ENCODE measurements at places on chromosomes 4 and X.

GRCh38 chr4:183263787-183264386 is 56.2 kb downstream of the CLDN22 start:
- DNase-seq, result peak; percentile 6

DNA sequence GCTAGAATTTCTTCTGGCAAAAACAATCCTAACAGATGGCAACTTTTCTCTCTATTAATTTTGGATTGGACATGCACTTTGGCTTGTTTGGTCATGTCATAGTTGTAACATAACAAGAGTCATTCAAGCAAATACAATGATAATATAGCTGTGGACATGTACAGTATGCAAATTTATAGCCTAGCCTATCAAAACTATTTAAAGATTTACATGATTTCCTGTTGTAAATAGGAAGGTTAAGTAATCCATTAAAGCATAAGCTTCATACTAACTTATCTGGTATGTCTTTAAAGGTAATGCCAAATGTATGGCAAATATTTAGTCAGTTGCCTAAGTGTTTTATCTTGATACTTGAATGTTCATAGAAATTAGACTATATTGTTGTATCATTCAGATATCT is 45.3 kb downstream of the RPA4 start:
- no peak for DNase-seq

- peak; percentile 47 for DNase-seq
These were observed 104.4 kb upstream of the RAB40AL start for GRCh38 chrX:102832661-102833060.

GRCh38 chr4:90486346-90486745 is 359.2 kb downstream of the CCSER1 start:
- DNase-seq, result no peak

GRCh38 chr4:156132196-156132595 is 178.5 kb upstream of the CTSO start:
- DNase-seq, result no peak

GRCh38 chr4:119209586-119209985 is 2.9 kb upstream of the USP53 start:
- no peak for DNase-seq

- DNase-seq, result no peak
These were observed 30.2 kb downstream of the BEND4 start for GRCh38 chr4:42122237-42122636.

- DNase-seq, result no peak
These were observed 3.4 kb downstream of the ZNF81 start for GRCh38 chrX:47840111-47840510.

- no peak for DNase-seq
These were observed 73.4 kb downstream of the GPC3 start for GRCh38 chrX:133911825-133912495.

DNA sequence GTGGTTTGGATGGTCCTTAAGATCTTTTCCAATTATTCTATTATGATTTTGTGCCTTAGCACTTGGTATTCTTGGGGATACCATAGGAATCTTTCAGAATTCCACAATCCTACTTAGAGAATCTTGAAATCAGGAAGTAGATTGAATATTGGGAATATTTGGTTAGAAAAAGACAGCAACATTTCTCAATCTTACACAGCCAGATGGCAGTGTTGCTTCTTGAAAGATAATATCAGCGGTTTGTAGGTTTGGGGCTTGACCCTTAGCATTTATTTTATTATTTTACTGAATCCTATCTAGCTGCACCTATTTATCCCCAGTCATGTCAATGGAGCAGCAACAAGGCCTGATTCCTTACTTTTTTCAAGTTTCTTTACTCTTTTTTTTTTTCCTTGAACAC is 28.6 kb downstream of the MAGEB1 start:
- peak; percentile 23 for DNase-seq

DNA sequence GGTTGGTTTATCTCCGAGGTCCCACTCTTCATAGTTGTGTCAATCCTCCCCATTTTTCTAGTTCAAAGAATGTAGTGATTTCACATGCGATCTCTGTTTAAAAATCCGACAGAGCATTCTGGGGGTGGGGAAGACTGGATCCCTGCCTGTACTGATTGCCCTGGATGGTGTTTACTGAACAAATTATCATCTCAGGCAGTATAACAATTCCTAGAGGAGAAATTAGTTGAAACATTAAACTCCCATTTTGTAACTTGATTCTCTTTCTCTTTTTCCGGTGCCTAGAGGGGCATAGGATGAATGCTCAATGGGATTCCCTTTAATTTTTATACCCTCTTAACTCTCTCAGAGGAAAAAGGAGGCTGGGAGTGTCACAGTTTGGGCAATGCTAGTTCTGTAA is 10.0 kb upstream of the CWH43 start:
- DNase-seq, result no peak

DNA sequence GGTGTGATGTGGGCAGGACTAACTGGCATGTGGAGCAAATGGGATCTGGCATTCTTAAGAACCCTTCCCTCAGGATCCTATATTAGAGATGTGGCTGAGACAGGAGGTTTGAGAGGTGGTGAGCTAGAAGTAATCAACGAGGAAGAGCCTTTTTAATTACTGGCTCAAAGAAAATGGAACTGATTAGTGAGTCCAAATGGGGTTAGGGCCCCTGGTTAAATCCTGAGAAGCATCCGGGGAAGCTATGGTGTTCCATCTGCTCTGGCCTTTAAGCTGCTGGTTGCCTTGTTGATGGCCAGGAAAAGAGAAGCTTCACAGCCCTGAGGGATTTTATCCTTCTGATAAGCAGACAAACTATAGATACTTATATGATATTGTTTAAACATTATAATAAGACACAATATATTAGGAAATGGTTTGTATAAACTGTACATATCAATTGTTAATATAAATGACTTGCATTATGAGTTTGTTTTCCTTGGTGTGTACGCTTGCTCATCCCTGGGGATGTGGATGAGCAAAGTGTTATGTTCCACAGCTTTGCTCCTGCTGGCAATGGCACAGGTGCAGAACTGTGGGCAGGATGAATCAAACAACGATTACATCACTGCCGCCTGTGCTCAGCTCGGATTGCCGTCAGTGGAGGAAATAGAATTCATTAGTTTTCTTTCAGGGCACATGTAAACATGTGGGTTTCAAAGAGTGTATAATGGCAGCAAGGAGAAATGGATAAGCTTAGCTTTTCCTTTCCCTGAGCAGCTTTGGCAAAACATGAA is 328.6 kb upstream of the ARX start:
- DNase-seq, result peak; percentile 72

DNA sequence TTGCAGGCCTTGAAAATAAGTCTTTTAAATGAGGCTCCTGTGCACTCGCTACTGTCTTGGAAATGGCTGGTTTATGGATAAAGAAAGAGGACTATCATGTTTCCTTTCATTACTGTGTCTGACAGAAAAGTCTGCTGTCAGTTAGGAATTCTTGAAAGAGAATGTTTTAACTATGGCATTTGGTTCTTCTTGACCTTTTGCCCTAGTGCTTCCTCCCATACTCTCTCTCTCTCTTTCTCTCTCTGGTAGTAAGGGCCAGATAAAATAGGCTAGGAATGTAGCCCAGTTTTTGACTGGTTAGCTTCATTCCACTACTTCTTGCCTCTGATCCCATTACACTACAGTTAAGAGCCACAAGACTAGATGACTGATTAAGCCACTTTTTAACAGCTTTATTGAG is 29.8 kb downstream of the YY2 start:
- DNase-seq, result no peak

GRCh38 chr4:92270908-92271307 is 32.9 kb upstream of the GRID2 start:
- no peak for DNase-seq

- DNase-seq, result peak; percentile 47
These were observed 84.0 kb downstream of the RTL9 start for GRCh38 chrX:110442635-110443034.

- no peak for DNase-seq
These were observed 120.0 kb upstream of the EGFL6 start for GRCh38 chrX:13449441-13449840.

- DNase-seq, result no peak
These were observed 309.4 kb downstream of the ANTXR2 start for GRCh38 chr4:79763486-79764075.

GRCh38 chr4:22062676-22063075 is 114.1 kb upstream of the KCNIP4 start:
- no peak for DNase-seq

DNA sequence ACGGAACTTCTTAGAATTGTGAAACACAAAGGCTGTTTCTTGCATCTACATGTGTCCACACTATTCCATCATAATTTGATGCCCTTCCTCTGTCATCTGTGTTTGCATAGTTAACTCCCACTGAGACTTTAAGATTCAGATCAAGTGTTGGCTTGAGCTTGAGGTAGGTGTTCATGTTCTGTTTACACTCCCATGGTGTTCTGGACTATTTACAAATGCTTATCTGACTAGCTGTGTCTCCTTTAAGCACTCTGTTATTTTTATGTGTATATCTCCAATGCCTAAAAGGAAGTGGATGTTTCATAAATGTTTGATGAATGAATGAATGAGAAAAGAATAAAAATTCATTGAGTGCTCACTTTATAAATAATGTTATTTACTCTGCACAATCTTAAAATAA is 622.7 kb downstream of the RAB28 start:
- peak; percentile 18 for DNase-seq

DNA sequence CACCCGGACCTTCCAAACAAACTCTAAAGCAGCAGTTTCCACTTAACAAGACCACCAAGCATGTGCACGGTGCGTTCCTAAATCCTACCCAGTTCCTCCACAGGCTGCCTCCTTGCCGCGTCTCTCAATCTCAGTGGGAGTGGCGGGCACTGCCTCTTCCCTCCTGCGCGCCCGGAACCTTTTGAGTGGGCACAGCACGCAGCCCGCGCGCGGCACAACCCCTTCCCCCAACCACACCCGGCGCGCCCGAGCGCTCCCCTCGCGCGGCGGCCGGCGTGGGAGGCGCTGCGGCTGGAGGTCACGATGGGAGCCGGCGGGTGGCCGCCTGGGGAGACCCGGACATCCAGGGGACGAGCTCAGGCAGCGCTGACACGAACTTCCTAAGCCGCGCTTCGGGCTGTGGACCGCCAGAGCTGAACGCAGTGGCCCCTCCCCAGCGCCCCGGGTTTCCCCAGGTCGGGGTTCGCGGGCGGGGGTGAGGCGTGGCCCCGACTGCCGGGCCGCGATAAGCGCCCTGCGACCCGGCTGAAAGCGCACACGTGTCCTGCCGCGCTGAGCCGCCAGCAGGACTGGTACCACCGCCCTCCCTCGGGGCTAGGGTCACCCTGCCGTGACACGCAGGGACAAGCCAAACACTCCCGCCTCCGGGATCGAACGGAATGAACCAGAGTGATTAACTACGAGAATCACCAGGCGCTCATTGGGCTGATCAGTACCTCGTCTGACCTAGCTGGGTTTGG is at the start of gene ABCG2:
Gene ABCG2 (minus strand): TSS at position 151 of the 740 bp plus-strand sequence. CDS start 18,644 bp downstream, outside the sequence.
- no peak for DNase-seq

- DNase-seq, result no peak
These were observed 584.6 kb downstream of the PRR32 start for GRCh38 chrX:127404161-127404560.

GRCh38 chr4:141541851-141542250 is 94.5 kb upstream of the IL15 start:
- no peak for DNase-seq

GRCh38 chr4:152010710-152011079 is 249.9 kb upstream of the GATB start:
- no peak for DNase-seq

- DNase-seq, result peak; percentile 9
These were observed 642.6 kb upstream of the HS3ST1 start for GRCh38 chr4:12071316-12071715.

GRCh38 chr4:183455431-183456195 is 11.2 kb downstream of the CDKN2AIP start:
- no peak for DNase-seq

GRCh38 chr4:128322311-128322710 is 34.7 kb upstream of the PGRMC2 start:
- no peak for DNase-seq

DNA sequence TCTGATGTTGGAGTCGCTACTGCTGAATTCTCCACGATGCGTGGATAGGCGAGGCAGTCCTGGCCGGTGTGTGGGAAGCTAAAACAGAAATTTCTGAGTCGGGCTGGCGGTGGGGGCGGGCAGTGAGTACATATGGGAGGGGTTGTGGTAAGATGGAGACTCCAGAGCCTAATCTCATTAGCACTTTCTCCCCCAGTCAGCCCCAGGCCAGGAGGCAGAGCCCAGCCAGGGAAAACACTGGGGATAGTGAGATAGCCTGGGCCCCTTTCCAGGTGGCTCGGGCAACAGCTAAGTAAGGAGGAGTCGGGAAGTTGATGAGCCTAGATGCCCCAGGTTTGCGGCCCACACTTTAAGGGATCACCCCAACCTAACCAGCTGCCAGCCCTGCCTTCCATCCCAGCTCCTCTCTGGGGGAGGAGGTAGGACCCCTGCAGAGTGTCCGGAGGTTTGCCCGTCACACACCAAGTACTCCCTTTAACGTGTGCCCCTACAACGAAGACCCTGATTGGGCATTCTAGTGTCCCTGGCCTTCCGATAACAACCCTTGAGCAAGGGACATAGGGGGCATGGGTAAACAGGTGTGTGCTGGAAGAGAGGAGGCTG is 2.4 kb upstream of the LOC101059915 start:
- no peak for DNase-seq

DNA sequence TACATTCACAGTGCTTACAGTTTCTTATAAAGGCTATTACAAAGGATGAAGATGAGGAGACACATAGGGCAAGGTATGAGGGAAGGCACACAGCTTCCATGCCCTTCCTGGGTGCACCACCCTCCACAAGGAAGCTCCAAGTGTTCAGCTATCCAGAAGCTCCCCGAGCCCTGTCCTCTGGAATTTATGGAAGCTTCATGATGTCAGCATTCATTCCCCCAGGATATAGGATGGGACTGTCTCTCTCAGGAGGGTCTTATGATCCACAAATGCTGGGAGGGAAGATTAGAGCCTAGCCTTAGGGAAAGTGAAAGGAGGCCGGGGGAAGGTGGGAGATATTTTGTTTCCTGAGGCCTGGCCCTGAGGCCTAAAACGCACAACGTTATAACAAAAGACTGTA is 236.0 kb downstream of the ANK2 start:
- no peak for DNase-seq

GRCh38 chr4:24802648-24803047 is 7.3 kb downstream of the SOD3 start:
- DNase-seq, result no peak

GRCh38 chr4:121863799-121864198 is 6.5 kb downstream of the BBS7 start:
- no peak for DNase-seq

DNA sequence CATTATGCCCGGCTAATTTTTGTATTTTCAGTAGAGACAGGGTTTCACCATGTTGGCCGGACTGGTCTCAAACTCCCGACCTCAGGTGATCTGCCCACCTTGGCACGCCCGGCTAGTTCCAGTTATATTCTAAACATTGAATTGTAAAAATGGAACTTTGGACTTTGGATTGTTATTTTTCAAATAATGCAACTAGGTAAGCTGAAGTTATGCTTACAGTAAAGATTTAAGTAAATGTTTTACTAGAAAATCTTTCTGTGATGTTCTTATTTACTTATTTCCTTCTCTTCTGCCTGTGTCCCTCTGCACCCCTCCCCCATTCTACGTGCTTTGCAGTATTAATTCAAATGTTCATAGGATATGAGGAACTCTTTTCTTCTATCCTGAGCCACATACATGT is 26.1 kb downstream of the GK start:
- DNase-seq, result no peak

GRCh38 chr4:122755675-122756074 is 23.2 kb downstream of the BBS12 start:
- DNase-seq, result no peak

Data from NCI-H1417 (cell line).